ENCODE measurements at places on chromosomes 16 and 17.

GRCh38 chr16:26263406-26263805, 571.6 kb downstream of the HS3ST4 start:
- no peak for DNase-seq

GRCh38 chr16:24646646-24646995, 82.8 kb upstream of the TNRC6A start:
- DNase-seq = no peak

DNA sequence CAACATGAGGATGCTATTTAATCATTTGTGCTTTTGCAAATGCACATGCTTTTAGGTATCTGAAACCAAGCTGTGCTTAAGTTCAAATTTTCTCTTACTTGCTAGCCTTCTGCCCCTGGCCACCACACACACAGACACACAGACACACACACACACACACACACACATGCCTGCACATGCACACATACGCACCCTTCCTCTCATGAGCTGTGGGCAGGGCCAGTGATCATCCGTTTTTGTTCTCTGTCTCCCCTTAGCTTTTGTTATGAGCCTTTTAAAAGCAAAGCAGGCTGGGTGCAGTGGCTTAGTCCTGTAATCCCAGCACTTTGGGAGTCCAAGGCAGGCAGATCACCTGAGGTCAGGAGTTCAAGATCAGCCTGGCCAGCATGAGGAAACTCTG, 34.2 kb downstream of the CD300LF start:
- DNase-seq = no peak

GRCh38 chr17:39174920-39175694, 9.1 kb upstream of the ARL5C start:
- DNase-seq = peak; percentile 67

GRCh38 chr17:22703786-22704441, 1011.6 kb downstream of the KCNJ18 start:
- no peak for DNase-seq

- DNase-seq = no peak
Measured at GRCh38 chr17:57009737-57010445, 32.0 kb downstream of the SCPEP1 start.

DNA sequence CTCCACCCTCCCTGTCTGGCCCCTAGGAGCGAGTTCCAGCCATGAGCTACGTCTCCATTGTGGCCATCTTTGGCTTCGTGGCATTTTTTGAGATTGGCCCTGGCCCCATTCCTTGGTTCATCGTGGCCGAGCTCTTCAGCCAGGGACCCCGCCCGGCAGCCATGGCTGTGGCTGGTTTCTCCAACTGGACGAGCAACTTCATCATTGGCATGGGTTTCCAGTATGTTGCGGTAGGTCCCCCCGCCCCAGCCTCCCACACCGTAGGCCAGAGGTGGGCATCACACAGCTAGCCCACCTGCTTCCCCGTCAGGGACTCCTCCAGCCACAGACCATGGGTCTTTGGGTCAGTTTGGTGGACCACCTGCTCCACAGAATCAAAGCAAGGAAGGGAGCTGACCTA, 4.2 kb downstream of the SLC2A4 start:
- DNase-seq = no peak
